Right cardiac atrium (tissue), 5 donors: ENCODE measurements at places on chromosomes 7 and 10. TPM values are rescaled to one million over a fixed set of nuclear protein-coding genes. Genes with fewer than 3 reads are reported as not detected.
A peak's percentile ranks its signal among the peaks of the same experiment; 100 is the strongest.

DNA sequence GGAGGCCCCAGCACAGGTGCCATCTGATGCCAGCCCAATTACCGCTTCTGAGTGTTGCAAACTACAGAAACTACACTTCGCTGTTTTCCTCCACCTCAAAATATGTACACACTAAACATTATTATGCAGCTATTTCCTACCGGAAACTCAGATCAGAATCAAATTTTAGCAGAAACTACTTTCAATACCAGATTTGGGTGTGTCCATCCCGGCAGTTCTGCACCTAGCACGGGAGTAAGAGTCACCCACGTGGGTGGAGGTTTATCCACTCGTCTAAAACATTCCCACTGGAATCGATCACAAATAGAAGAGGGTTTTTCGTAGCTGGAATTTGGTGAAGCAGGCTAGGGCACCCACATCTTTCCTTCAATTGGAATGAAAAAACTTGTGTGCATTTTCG is 214.4 kb upstream of the PRKCQ start:
- DNase-seq: no peak

GRCh38 chr7:1359681-1360485 is 99.4 kb downstream of the MICALL2 start:
- DNase-seq: peak; percentile 27

GRCh38 chr10:132376394-132376851 is 20.6 kb upstream of the PWWP2B start:
- DNase-seq: peak; percentile 24

DNA sequence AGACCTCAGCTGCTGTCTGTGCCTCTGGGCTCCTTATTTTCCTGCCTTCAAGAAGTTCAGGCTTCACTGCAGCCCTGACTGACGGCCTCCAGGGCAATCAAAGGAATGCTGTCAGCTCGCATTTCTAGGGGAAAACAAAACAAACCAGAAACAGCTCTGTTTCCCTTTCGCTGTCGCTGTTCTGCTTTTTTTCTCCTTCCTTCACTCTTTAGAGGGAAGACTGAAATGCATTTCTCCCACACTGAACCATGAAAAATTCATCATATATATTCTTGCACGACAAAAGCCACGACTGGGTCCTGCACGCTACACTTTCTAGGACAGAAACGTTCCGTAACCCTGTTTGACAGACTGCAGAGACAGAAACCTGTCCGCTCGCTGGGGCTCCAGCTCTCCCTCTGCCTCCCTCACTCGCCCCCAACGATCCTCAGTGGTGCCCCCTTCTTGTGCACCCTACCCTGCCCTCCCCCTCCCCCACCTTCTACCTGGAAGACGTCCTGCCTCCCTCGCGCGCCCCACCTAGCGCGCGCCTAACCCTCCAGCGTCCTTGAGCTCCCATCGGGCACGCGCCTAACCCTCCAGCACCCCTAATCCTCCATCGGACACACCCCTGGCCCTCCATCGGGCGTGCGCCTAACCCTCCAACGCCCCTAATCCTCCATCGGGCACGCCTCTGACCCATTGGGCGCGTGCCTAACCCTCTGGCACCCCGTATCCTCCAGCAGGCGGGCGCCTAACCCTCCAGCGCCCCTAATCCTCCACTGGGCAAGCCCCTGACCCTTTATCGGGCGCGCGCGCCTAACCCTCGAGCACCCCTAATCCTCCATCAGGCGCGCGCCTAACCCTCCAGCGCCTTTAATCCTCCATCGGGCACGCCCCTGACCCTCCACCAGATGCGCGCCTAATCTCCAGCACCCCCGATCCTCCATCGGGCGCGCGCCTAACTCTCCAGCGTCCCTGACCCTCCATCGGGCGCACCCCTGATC is 37.1 kb downstream of the SVOPL start:
- DNase-seq: no peak

Gene SLC16A9
- 0.48 TPM for polyA plus RNA-seq
